ENCODE measurements at places on chromosomes 3 and 15.

DNA sequence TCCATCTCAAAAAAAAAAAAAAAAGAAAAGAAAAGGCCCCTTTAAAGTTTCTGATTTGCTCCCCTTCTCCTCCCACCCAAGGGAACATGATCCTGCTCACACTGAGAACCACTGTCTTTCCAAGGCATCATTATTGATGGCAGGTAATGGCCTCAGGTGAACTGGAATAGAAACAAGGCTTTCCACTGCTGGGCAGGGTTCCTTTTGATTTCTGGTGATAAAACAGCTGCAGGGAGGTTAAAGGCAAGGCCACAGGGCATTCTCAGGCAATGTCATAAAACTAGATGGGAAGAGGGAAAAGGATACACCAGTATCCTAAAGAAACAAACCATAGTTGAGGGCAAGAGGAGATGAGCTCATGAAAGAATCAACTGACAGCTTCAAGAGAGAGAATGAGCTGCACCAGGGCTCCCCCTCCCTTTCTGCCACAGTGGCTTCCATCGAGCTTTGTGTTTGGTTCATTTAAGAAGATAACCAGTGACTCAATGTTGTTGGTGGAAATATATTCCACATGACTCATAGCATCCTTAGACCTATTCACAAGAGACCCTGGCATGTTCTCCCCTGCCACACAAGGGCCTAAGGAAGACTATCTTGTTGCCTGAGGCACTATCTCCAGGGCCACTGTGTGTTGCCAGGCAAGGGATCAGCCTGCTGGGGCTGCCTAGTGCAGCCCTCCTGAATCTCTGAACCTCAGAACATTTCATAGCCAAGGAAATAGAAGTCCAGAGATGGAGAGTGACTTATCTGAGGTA lies 86.4 kb downstream of the WDR76 start:
- DNase-seq, result no peak

- DNase-seq, result no peak
Measured at GRCh38 chr15:57017024-57017423, 98.6 kb downstream of the TCF12 start.

DNA sequence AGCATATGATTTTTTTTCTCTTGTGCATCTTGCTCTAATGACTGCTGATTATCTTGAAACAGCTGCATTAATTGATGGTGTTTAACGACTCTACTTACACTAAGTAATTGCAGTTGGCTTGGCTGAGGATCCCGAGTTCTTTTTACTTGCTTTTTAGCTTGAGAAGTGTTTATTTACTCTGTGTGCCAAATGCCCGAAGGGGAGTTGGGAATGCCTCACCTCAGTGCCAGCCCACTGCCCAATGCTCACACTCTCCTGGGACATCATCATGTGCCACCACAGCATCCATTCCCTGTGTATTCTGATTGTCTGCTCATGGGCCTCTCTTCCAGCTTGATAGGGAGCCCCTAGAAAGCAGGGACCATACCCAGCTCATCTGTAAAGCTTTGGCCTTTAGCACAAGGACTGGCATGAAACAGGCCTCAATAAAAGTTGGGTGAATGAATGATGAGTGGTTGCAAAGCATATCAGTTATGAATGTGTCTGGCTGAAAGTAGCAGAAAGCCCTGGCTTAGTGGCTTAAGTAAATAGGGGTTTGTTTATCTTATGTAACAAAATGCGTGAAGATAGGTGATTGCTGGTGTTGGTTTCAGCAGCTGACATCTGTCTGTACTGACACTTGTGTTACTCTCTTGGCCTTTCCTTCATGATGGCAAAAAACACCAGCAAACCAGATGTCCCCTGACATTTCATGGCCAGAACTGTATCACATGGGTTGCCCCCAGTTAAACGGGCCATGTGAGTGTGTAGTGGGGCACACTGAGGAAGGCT lies 8.1 kb downstream of the PXYLP1 start:
- DNase-seq, result no peak

- DNase-seq, result no peak
Measured at GRCh38 chr3:60812502-60812901, 438.8 kb downstream of the FHIT start.

- DNase-seq, result no peak
Measured at GRCh38 chr3:61979638-61980037, 393.7 kb downstream of the FEZF2 start.

- DNase-seq, result no peak
Measured at GRCh38 chr3:52986049-52986448, 59.8 kb downstream of the SFMBT1 start.

GRCh38 chr15:23793191-23793680 lies 106.1 kb upstream of the NDN start:
- no peak for DNase-seq

DNA sequence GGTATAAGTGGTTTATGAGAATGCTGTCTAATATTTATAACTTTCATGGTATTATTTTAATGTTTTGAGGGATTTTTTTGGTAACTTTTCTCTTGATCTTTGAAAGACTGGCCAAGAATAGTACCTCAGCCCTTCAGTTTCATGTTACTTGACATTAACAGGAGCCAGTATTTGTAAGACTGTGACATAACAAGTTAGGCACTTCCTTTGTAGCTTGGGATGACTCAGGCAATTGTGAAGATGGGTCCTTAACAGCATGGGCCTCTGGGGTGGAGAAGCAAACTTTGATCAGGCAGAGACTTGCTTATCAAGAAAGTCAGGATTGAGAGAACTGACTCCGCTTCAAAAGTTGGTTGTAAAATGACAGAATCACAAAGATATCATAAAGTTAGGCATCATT lies 9.5 kb downstream of the LRRC49 start:
- DNase-seq, result no peak

DNA sequence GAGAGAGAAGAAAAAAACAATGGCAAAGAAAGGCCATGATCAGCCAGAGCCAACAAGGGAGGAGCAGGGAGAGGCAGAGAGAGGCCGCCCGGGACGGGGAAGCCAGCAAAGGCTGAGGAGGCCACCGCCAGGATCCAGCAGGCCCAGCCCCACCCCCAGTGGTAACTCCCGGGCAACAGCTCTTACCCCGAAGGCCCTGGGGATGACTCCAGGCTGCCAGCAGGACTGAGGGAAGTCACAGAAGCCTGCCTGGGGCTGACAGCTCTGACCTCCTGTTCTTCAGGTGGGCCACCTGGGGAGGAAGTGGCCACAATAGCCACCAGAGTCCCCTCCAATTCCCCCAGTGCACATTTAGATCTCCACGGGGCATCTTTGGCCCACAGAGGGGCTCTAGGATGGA lies 184.3 kb upstream of the LINGO1 start:
- no peak for DNase-seq

GRCh38 chr15:34717729-34718128 lies 37.1 kb downstream of the GJD2 start:
- no peak for DNase-seq

GRCh38 chr3:184523825-184524615 lies 37.6 kb upstream of the EPHB3 start:
- no peak for DNase-seq

- peak; percentile 51 for DNase-seq
Measured at GRCh38 chr3:48507256-48508061, 3.5 kb upstream of the SHISA5 start.

DNA sequence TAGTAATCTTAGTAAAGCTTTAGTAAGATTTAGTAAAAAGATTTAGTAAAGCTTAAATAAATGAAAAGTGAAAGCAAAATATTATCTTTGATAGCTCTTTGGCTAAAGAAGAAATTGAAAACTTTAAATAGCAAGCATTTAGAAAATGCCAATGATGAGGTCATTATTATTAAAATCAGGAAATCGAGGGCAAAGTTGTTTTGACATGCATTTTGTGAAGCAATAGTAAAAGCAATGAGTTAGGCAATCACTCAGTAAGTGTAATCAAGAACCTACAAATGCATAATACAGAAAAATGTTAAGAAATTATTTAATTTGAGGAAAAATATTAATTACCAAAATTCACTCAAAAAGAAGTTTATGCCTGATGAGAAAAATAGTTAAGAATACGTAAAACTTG lies 280.3 kb upstream of the MME start:
- no peak for DNase-seq

- no peak for DNase-seq
Measured at GRCh38 chr3:157868946-157869345, 237.3 kb downstream of the SHOX2 start.
